ENCODE measurements at places on chromosomes 2 and 18.

- no peak for DNase-seq
Observed at GRCh38 chr2:24617424-24617823, 126.4 kb downstream of the NCOA1 start.

DNA sequence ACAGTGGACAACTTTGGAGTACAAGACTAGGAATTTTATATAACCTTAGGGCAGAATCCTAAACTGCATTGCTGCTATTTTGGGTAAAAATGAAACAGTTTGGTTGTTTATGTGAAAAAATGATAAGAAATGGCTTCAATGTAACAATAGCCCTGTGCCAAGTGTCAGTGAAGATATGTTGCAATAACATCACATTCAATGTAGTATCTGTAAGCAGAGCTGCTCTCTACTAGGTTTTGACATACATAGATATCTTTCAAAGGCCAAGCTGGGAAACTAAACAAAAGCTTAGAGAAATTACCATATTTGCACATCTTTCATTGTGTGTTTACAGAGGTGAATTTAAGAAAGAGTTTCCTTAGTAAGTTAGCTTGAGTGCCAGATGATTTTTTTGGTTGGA lies 135.0 kb upstream of the DOK6 start:
- no peak for DNase-seq

DNA sequence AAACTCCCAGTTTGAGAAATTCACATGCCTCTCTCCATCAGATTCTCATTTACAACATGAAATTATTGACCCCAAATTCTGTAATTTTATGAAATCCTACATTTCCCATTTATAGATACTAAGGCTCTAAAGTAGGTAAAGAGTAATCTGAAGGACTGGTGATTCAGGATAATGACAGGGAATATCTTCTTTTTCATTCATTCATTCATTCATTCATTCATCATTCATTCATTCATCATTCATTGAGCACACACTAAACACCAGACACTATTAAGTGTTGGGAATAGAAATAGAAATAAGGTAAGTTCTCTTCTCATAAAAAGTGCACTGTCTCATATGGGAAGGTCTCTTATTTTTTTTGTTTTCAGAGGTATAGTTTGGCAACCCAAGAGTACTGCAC lies 116.9 kb downstream of the TGIF1 start:
- no peak for DNase-seq

GRCh38 chr2:64166637-64167420 lies 22.6 kb upstream of the PELI1 start:
- no peak for DNase-seq

DNA sequence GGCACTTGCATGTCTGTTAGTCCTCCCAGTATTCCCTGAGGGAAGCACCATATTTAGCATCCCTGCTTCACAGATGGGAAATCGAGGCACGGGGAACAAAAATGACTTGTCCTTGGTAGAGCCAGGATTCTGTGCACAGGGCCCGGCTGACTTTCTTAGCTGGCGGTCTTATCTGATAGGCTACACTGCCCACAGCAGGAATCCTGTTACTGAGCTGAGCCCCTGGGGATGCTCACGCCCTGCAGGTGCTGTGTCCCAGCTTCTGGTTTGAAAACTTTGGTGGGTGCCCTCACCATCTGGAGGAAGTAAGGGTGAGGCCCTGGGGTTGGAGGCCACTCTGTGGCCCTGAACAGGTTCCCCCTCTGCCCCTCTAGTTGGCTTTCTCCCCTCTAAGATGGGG lies 68.4 kb upstream of the MCFD2 start:
- DNase-seq, result no peak

GRCh38 chr2:227482638-227483340 lies 10.8 kb downstream of the AGFG1 start:
- DNase-seq, result no peak

GRCh38 chr2:173159791-173160463 lies 84.3 kb downstream of the MAP3K20 start:
- DNase-seq, result peak; percentile 97

DNA sequence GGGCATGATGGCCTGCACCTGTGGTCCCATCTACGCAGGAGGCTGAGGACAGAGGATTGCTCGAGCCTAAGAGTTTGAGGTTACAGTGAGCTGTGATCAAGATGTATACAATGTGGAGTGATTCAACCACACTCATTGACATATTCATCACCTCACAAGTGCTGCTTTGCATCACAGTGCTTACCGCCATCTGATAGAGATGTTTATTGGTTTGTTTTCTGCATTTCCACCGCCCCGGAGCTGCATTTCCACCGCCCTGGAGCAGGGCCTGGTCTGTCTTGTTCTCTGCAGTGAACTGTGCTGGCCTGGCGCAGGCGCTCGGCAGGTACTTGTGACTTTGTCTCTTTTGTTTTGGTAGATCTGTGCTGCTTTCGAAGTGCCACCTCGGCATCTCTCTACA lies 96.0 kb downstream of the SMAD7 start:
- no peak for DNase-seq

DNA sequence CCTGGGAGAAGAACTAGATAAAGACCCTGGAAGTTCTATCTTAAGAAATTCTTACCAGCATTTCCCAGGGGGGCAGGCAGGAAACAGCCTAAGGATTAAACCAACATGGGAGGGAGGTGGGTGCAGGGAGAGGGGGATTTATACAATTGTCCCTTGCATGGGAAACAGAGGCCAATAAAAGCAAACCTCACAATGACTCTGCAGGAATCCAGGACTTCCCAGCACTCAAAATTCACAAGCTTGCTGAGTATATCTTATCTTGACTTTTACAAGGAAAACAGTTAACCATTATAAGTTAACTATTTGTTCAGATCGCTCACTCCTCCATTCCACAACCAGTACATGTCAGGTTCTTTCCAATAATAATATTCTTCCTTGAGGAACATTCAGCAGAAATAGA lies 241.3 kb downstream of the MREG start:
- DNase-seq, result peak; percentile 94

- no peak for DNase-seq
Observed at GRCh38 chr2:176151442-176152287, at the start of gene HOXD4. HOXD4 (plus strand) TSS chr2:176151550; CDS start chr2:176151634, 84 bp downstream.

DNA sequence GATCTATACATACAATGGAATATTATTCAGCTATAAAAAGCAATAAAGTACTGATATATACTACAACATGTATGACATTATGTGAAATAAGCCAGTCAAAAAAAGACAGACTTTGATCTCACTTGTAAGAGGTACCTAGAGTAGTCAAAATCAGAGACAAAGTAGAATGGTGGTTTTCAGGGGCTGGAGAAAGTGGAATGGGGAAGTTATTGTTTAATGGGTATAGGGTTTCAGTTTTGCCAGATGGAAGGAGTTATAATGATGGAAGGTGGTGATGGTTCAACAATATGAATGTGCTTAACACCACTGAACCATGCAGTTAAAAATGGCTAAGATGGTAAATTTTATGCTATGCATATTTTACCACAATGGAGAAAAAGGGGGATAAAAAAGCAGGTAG lies 6.3 kb downstream of the COBLL1 start:
- no peak for DNase-seq

DNA sequence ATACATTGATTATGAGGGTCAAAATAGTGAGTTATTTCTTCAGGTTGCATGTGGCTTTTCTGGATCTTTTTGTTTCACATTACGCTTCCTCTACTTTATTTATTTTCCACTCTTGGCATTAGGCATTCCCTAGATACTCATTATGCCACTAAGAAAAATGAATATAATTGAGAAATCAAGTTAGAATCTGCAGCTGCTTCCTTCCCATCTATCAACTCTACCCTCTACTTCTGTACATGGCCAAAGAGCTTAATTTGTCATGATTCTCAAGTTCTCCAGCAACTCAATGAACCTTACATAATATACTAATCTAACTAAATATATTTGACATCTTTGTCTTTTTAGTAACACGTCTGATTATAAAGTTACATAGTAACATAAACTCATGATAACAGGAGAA lies 598.1 kb upstream of the LRRTM4 start:
- no peak for DNase-seq

DNA sequence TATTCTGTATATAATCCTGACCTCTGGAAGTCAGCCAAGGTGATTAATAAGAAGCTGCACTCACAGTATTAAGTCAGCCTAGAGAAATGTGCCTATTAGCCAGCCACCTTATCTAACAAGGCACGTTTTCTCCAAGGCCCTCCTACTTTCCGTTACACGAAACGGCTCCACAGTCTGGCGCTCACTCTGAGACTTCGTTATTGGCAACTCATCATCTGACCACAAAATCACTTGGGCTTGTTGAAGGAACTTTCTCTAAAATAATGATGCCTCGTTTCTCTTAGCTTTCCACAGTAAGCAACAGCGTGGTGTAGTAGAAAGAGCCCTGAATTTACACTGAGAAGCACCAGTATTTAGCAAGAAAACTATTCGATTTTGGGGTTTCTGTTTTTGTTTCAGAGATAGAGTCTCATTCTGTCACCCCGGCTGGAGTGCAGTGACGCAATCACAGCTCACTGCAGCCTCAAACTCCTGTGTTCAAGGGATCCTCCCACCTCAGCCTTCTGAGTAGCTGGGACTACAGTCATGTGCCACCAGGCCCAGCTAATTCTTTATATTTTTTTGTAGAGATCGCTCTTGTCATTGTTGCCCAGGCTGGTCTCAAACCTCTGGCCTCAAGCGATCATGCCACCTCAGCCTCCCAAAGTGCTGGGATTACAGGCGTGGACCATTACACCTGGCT lies 53.6 kb upstream of the SLC14A1 start:
- no peak for DNase-seq

- no peak for DNase-seq
Observed at GRCh38 chr18:346600-346999, 78.8 kb upstream of the THOC1 start.

All from brain microvascular endothelial cell (primary cell).